ENCODE measurements at places on chromosomes 2 and 18. TPM values are rescaled to one million over a fixed set of nuclear protein-coding genes. Genes with fewer than 3 reads are reported as not detected.

Gene DRC1
- total RNA-seq = not detected

Gene LAMA3
- 0.60 TPM for total RNA-seq

Gene CTIF
- total RNA-seq = 36.8 TPM

Gene TTN
- 0.12 TPM for total RNA-seq

Gene NYAP2
- not detected for total RNA-seq

Gene SPATA3
- not detected for total RNA-seq

Gene LINC00305
- total RNA-seq = not detected

Gene TTR
- not detected for total RNA-seq

Gene B4GALT6
- total RNA-seq = 2.1 TPM

Gene C2orf72
- under 0.01 TPM for total RNA-seq

Gene ADI1
- 35.3 TPM for total RNA-seq

Gene CLEC4F
- total RNA-seq = not detected

Measured in smooth muscle cell of the coronary artery (primary cell).